ENCODE measurements at places on chromosomes 3 and 15. TPM values are rescaled to one million over a fixed set of nuclear protein-coding genes. Genes with fewer than 3 reads are reported as not detected.

PLAAT1 gene
- not detected for total RNA-seq

P2RY14 gene
- 1.4 TPM for total RNA-seq

ADAMTSL3 gene
- not detected for total RNA-seq

CHAC1 gene
- total RNA-seq, result 20.3 TPM

SPINK8 gene
- total RNA-seq, result not detected

SLC22A14 gene
- total RNA-seq, result not detected

CNBP gene
- 322 TPM for total RNA-seq

CHRD gene
- total RNA-seq, result not detected

TMEM108 gene
- not detected for total RNA-seq

SUSD5 gene
- not detected for total RNA-seq

NMNAT3 gene
- 0.18 TPM for total RNA-seq

CNOT10 gene
- total RNA-seq, result 45.8 TPM

ZNF385D gene
- not detected for total RNA-seq

POMGNT2 gene
- total RNA-seq, result 7.8 TPM
